Foreskin keratinocyte (primary cell): ENCODE measurements at places on chromosomes 12 and 14. TPM values are rescaled to one million over a fixed set of nuclear protein-coding genes. Genes with fewer than 3 reads are reported as not detected.

Gene PRIMA1
- not detected in 2 replicates for total RNA-seq

Gene SLIRP
- 240 and 247 TPM in 2 replicates for total RNA-seq

GRCh38 chr12:131137836-131138637, 184.3 kb downstream of the ADGRD1 start:
- DNase-seq, result no peak

DNA sequence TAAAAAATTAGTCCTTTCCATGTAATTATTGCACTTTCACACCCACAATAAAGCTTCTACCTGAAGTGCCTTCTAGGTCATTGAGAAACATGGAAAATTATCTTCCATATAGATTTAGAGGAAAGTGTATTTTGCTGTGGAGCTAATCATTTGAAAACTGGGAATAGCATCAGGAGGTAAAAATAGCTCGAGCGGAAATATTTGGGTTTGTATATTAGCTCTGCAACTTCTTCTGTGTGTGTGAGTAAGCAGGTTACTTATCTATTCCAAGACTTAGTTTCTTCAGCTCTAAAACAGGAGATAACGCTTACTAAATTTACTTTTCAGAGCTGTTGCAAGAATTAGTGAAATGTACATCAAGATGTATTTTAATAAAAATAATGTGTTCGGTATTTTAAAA, 95.0 kb upstream of the MON2 start:
- no peak for DNase-seq

DNA sequence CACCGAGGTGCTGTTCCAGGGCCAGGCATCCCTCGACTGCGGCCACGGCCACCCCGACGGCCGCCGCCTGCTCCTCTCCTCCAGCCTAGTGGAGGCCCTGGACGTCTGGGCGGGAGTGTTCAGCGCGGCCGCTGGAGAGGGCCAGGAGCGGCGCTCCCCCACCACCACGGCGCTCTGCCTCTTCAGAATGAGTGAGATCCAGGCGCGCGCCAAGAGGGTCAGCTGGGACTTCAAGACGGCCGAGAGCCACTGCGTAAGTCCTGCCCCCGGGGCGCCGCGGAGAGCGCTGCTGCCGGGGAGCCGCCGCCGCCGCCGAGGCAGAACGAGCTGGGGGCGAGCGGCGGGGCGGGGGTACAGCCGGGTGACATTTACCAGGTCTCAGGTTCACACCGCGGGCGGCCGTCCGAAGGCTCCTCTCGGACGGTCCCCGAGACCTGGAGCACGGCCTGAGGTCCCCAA, 1.4 kb downstream of the PLXNC1 start:
- DNase-seq, result no peak

DNA sequence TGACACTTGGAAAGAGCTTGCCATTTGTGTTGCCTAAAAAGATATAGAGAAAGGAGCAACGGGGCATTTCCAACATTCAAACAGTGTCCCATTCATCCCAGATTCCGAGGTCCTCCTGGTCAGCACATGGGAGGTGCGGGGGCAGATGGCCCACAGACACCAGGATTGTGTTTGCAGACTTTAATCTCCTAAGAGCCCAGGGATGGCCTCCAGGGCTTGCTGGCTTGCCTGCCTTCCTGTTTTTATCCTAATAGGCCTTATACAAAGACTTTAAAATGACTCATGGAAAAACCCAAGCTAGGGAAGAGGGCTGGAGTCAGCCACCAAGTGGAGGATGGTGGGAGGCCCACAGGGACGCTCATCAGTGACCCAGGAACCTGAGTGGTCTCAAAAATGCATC, 21.5 kb upstream of the FAM181A start:
- DNase-seq, result no peak

DNA sequence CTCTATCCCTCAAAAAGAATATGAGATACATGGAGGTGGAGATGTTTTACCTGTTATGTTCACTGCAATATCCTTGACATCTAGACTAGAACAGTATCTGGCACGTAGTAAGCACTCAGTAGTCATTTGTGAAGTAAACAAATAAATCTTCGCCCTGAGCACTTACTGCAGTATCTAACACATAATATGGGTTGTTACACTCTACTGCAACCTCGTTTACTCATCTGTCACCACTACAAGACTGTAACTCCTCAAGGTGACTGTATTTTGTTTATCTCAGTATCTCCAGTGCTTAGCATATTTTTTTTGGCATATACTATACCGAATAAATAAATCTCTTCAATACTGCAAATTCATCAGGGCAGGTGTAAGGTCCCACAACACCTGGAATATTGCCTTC, 66.1 kb downstream of the WASHC3 start:
- no peak for DNase-seq
